ENCODE measurements at places on chromosomes 5 and 9. TPM values are rescaled to one million over a fixed set of nuclear protein-coding genes. Genes with fewer than 3 reads are reported as not detected.

DNA sequence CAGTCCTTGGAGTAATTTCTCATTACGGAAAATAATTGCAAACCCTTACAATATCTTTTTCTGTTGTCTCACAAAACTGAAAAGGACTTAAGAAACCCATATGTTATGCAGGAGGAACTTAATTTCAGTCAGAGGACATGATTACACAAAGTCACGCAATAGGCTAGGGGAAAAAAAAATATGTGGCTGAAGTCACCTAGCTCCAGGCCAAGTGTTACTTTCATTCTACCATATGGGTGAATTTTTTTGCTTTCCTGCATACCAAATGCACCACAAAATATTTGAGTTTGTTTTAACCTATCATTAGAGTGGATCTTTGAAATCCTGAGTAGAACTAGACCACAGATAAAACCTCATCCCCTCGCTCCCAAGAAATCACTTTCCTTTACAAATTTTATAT lies 523.5 kb downstream of the CAAP1 start:
- no peak for DNase-seq

BRINP1 gene
- not detected for total RNA-seq

DNA sequence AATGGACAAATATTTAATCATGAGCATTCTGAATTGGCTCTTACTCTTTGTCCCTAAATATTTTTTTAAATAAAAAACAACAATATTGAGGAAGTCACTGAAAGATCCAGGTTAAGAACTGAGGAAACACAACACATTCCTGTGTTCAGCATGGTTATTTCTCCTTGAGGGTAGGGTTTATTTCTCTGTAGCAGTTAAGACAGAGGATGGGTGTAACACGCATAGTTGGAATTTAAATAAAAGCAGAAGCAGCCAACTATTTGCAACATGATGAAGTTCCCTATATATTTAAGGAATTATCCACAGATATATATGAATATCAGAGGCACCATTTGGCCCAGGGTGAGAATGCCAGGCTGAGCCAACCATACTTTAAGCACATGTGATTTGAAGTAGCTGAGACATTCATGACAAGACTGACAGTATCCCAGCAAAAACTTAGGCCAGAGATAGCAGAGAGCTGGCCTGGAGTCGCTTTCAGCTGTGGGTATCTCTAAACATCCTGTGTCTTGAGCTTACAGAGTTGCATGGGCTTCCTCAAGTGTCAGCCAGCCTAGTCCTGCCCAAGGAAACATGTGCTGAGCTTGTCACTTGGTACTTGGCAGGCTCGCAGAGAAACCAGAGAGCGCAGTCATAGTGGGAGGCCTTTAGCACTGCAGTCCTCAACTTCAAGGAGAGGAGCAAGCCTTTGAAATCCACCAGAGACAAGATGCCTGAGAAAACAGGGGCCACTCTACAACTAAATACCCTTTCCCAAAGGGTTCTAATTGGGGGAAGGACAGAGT lies 43.6 kb downstream of the SEMA5A start:
- DNase-seq, result no peak

MLLT3 gene
- 4.0 TPM for total RNA-seq

SPACA9 gene
- 4.9 TPM for total RNA-seq

DNA sequence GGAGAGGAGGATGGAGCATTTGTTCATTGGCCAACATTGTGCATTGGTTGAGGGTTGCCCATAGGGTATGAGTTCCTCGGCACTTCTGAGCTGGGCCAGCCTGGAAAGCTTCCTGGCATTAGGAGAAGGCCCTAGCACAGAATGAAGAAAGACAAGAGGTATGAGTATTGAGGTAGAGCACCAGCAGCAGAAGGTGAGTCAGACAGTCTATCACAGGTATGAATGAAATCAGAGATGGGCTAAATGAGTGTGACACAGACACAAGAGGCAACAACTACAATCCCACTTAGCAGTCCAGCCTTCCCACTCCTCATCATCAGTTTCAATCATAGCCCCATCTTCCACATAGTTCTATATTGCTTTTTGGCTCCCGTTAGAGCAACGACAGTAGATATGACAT lies 25.4 kb upstream of the TGFBR1 start:
- no peak for DNase-seq

DNA sequence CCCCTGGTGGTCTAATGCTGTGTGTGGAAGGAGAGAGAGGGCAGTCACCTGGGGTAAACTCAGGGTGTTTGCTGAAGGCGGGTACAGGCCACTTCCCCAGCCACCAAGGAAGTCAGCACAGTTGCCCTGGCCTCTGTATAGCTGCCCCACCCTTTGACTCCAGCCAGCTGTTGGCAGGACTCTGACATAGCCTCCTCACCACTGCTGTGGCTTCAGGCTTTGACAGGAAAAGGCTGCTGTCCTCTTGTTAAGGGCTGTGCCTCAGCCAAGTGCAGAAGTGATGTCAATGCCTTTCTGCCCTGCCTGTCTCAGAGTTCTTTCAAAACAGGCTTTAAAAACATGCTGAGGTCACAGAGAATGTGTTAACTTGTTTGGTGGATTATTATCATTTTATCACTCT lies 487.2 kb upstream of the KLF4 start:
- no peak for DNase-seq

GPX3 gene
- not detected for total RNA-seq

GRCh38 chr5:3657364-3658022 lies 61.9 kb downstream of the IRX1 start:
- no peak for DNase-seq

SIT1 gene
- 97.6 TPM for total RNA-seq

NSMF gene
- total RNA-seq, result 36.4 TPM

DNA sequence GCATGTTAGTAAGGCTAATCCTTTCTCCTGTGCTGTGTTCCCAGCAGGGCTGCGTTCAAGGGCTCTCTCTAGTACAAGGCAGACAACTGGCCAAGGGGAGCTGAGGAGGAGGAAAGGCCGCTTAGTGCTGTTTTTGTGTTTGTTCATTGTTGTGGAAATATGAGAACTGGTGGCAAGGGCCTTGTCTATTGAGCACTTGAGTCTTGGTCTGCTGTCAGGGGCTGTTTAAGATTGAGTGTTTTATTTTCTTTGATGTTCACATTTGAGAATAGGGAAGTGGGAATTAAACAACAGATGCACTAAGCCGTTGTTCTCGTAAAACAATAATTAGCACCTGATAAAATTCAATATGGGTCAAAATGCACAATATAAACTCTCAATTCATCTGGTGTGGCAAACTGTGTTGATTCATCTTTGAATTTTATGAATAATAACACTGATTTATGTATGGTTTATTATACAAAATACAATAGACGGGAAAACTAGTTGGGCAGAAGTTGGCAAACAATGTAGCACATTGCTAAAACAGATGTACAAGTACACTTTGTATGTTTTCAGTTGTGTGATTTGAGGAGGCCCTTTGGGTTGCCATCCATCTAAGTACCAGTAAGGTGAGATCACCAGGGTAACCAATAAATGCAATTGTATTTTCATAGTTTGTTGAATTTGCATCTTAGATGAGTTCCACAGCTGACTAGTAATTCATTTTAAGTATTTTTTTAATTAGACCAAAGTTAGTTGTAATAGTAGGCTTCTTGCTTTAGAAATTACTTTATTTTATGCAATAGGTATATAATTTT lies 97.6 kb upstream of the GRHPR start:
- peak; percentile 72 for DNase-seq

DNA sequence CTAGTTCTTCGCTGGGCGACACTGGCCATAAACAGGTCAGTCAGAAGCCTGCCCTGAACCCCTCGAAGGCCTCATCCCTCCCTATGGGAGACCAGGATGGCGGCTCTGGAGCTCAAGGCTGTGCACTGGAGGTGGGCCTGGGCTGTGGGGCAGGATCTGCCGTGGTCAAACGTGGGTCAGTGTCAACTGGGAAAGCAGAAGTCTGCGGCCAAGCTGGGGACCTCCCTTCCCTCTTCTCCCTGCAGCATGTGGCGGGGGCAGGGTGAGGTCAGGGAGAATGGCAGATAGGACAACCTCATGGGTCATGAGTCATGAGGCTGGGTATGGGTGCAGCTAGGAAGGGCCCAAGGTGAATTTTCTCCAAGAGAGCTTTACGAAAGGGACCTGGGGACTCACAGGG lies 132.9 kb downstream of the RXRA start:
- no peak for DNase-seq

DNA sequence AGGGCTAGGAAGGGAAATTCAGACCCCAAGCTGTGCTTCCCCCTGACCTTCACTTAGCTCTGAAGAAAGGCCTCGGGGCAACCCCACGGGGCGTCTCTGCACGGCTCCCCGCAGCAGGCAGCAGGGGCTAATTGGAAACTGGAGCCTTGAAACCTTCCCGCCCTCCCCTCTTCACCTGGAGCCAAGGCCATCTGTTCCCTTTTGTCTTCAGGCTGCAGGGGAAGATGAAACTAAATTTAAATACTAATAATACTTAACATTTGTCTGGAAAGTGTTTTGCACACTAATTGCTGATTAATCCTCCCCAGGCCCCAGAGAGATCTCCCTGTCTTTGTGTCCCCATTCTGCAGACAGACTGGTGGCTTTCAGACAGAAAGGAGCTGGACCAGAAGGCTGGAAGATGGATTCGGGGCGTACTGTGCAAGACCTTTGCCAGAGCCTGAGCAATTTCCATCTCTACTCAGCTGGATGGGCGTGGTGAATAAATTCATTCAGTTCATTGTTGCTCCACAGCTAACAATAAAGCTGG lies 34.1 kb upstream of the CPLX2 start:
- DNase-seq, result no peak

- no peak for DNase-seq
Measured at GRCh38 chr9:130149654-130150286, 22.4 kb upstream of the NCS1 start.

GRCh38 chr5:82351754-82352145 lies 73.6 kb upstream of the RPS23 start:
- DNase-seq, result peak; percentile 83

DNA sequence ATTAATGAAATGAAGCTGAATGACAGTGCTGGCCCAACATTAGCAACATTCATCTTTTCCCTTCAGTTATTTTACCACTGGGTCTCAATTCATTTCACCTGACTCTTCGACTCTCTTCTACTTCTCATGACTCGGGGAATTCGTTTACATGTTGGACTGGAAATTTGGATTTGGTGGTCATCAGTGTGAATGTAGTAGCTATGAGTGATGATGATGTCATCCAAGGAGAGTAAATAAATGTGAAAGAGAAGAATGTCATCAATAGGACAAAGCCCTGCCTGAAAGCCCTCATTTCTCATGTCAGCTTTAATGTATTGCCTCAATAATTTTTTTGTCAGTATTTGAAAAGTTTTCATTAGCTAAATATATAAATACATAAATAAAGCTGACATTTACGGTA lies 21.9 kb upstream of the CFAP95 start:
- DNase-seq, result no peak

BARHL1 gene
- total RNA-seq, result not detected

EGFLAM gene
- not detected for total RNA-seq

DNA sequence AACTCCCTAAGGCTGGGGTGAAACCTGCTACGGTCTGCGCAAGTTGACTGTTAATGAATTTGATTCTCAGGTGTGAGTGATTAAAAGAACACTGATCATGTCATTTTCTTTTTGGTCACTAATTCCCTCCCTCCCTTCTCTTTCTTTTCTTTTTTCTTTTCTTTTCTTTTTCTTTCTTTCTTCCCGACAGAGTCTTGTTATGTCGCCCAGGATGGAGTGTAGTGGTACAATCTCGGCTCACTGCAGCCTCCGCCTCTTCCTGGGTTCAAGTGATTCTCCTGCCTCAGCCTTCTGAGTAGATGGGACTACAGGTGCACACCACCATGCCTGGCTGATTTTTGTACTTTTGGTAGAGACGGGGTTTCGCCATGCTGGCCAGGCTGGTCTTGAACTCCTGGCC lies 2.6 kb downstream of the ANXA1 start:
- no peak for DNase-seq

ERCC8 gene
- 13.6 TPM for total RNA-seq

GRCh38 chr5:171310819-171311321 lies 1.8 kb downstream of the TLX3 start:
- DNase-seq, result no peak

- no peak for DNase-seq
Measured at GRCh38 chr9:82972446-82972845, 90.5 kb downstream of the RASEF start.

DNA sequence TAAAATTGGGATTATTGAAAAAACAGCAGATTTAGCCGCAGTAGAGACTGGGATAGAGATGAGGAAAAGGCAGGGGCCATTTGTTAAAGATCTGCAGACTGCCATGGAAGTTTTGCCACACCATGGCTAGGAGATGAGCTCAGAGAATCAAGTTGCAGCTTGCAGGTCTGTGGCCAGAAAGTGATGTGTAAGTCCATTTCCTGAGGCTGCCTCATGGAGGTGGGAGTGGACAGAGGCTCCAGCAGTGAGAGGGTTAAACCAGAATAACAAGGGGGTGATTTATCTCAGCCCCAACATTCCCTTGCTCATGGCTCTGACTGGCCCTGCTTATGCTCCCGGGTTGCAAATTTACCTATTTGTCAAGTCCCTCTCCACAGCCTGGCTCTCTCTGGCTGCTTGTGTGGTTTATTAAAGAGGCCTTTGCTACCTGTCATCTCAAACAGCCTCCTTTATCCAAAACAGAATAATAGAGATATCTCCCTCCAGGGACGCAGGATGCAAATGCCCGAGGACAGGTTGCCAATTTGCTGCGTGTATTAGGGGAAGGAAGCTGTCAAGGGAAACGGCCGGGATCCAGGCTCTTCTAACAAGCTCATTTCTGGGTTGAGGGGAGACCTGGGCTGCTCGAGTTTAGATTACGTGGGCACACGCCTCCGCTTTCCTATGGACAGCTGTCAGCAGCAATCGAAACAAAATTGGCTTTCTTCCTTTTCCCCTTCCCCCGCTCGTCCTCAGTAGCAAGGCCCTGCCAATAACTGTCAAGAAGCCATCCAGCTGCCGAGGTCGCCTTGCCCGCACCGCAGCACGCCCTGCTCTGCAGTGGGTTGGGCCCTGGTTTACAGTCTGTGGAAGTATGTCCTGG lies 72.8 kb upstream of the PITX1 start:
- peak; percentile 72 for DNase-seq

DNA sequence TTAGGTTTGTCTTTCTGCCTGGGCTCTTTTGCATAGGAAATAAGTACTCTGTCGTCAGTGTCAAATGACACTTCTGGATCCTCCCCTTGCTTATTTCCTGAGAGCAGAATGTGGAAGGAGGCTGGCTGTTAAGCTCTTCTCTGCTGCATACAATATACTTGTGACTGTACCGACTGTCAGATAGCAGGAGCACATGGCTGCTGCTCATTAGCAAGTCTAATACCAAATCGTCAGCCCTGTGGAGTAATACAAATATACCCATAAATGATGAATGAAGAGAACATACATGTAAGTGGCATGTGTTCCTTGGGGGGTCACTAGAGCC lies at the start of gene GPR151:
GPR151 (minus strand) TSS at position 40 of the 325 bp plus-strand sequence. CDS start 77 bp downstream, outside the sequence.
- DNase-seq, result peak; percentile 72

CCDC112 gene
- 8.0 TPM for total RNA-seq

KCNIP1 gene
- 0.29 TPM for total RNA-seq
